Stimulated activated CD4-positive, alpha-beta T cell treated with anti-CD3 and anti-CD28 coated beads, Interleukin-4, amount 100 ng/mL, for 1 hour (primary cell): ENCODE measurements at places on chromosomes 3 and 15.
A peak's percentile ranks its signal among the peaks of the same experiment; 100 is the strongest.

GRCh38 chr15:76328106-76328696 lies 8.4 kb upstream of the ISL2 start:
- DNase-seq, result no peak

DNA sequence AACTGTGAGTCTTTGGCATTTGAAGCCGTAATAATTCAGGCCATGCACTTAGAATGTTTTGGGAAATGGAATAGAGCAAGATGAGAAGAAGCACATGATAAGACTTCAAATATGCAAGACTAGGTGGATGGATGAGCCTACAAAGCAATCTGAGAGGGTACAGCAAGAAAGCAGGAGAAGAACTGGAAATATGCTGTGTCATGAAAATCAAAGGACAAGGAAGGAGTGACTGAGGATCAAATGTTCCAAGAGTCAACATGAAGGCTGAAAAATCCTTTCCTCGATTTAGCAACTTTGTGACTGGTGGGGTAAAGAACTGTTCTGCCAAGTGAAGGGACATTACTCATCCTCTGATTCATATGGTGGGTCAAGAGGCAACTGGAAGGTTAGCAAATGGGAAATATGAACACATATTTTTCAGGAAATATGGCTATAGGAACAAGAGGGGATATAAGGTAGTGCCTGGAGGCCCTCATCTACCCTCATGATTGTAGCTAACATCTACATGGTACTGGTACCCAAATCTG lies 803.7 kb upstream of the ARRDC4 start:
- DNase-seq, result no peak

DNA sequence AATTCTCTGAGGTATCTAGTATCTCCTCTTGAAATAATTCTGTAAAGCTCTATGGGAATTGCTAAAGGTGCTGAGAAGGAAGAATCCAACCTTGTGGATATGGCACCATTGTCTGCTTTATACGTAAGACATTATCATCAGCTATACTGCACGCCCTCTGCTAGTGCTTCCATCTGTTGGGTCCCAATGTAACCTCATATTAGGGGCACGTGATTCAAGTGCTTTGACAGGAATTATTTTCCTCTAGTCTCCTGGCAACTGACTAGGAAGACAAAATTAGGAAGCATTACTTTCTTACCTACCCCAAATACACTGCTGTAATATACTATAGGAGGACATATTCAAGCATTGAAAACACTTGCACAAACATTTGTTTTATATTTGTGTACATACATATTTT lies 24.0 kb downstream of the COPS2 start:
- DNase-seq, result no peak

DNA sequence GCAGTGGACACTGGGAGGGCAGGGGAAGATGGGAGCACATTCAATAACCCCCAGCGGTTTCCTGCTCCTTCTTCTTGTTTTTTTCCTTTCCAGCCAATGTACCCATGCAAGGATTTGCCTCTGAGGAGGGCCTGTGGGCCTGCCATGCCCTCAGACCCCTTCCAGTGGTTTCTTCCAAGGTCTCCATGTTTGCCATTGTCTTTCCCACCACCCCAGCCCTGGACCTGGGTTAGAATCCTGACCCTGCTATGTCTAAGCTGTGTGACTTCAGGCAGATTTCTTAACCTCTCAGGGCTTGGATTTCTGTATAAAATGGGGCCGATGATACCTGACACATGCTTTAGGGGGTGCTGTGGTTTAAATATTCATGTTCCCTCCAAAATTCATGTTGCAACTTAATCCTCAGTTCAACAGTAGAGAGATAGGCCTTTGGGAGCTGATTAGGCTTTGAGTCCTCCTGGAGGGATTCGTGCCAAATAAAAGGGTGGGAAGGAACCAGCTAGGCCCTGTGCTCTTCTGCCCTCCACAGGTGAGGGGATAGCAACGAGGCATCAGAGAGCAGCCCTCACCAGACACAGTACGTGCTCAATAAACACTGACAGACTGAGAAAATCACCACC lies 46.3 kb upstream of the FLNB start:
- no peak for DNase-seq

DNA sequence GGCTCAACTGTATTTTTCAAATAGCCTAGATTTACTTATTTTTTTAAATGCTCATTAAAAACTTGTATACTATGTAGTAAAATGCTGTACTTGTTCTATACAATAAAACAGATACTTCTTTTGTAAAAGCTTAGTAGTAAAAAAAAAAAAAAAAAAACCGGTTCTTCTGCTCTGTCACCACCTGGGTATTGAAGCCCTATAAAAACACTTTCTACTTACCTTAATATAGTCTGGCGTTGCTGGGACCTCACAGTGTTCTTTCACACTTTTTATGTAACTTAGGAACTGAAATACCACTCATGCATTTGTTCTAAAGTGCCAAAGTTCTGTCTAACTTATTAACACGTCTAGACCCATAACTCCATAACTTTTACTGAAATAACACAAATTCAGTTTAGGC lies 61.4 kb downstream of the TASOR start:
- no peak for DNase-seq

GRCh38 chr3:12393894-12394293 lies 90.4 kb upstream of the TSEN2 start:
- DNase-seq, result no peak

DNA sequence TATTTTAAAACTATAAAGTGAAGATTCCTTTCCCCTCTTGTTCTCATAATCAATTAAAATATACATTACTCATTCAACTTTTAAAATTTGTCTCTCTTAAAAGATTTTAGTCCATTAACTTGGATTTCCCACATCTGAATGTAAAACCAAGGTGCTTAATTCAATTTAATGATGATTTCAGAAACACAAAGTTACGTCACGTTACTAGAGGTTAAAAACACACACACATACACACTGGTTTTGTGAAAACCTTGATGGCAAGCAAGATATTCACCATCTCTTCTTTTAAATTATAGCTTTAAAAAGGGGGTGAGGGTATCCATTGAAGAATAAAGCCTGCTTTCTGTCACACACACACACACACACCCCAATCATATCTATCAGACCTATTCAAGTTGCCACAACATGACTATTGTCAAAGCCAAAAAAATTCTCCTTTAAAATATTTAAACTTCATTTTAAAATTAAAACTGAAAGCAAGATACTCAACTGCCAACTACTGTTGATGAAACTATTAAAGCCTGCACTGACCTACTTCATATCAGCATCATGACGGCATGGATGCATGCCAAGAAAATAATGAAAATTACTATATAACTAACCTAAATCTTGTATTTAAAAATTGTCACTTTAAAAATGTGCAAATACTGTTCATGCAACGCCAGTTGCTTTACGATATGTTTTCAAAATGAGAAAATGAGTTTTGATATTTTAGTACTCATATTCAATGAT lies 2.1 kb downstream of the RFX7 start:
- DNase-seq, result no peak

GRCh38 chr3:152113413-152113812 lies 155.3 kb upstream of the MBNL1 start:
- no peak for DNase-seq

DNA sequence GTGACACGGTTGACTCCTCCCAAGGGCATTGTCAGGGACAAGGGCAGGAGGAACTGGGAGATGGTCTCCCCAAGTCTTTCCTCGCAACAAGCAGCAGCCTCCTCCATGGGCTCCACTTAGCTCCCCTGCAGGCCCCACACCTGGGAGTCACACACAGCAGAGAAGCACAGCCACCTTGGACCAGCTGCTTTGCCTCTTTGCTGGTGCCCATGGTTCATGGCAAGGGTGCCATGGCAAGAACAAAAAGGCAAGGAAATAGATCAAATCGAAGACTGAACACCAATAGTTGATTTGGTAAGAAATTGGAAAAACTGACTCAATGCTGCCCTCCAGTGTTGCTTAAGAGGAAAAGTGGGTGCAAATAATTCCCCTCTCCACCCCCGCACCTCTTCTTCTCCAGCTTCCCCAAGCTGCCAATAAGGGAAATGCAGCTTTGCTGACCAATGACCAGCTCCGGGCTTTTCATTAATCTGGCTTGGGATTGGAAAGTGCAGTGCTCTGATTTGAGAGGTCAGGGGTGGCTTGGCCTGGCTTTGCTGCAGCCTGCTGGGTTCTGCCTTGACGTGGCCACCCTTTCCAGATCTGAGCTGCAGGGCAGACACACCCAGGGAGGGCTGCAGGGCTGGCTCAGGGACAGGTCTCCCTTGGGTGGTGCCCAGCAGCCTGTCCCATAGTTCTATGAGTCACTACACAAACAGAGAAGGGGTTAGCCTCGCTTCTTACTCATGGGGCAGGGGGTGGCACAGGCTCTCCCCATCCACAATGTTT lies 162.0 kb downstream of the KLF13 start:
- no peak for DNase-seq

GRCh38 chr3:64686446-64686908 lies 1.3 kb downstream of the ADAMTS9 start:
- no peak for DNase-seq

DNA sequence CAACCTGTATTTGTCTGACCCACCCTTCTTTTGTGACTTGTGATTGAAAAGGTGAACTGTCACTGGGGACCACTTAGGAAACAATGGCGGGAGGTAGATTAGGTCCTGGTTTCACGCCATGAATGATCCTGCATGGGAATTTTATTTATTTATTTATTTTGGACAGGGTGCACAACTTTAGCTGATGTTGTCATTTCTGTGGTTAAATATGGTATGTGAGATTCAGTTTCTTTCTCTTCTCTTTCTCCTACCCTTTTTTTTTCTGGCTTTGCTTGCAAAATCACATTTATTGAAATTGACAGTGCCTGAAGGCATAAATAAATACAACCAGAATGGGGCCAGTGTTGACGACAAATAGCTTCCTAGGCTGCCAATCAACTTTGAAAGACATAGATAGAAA lies 18.0 kb upstream of the HTR3E start:
- no peak for DNase-seq

GRCh38 chr15:38068626-38069391 lies 134.4 kb downstream of the TMCO5A start:
- no peak for DNase-seq

GRCh38 chr15:68888419-68888818 lies 41.9 kb upstream of the SPESP1 start:
- DNase-seq, result peak; percentile 22

DNA sequence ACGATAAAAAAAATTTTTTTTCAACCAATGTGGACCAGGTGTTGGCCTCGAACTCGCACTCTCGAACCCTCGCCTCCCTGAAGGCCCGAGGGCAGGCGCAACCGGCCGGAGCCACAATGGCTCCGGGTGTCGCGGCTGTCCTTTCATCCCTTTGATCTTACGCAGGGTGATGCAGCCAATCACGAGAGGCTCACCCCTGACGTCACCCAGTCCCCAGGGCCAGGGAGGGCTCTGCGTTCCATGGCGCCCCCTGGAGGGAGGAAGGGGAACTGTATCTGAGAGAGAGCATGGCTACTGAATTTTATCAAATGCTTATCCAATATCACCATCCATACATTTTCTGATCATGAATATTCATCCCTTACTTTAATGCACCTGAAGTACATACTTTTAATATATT lies 15.4 kb upstream of the GMNC start:
- DNase-seq, result peak; percentile 4

- DNase-seq, result no peak
Measured at GRCh38 chr3:127374086-127375010, 86.5 kb upstream of the PRR20G start.

DNA sequence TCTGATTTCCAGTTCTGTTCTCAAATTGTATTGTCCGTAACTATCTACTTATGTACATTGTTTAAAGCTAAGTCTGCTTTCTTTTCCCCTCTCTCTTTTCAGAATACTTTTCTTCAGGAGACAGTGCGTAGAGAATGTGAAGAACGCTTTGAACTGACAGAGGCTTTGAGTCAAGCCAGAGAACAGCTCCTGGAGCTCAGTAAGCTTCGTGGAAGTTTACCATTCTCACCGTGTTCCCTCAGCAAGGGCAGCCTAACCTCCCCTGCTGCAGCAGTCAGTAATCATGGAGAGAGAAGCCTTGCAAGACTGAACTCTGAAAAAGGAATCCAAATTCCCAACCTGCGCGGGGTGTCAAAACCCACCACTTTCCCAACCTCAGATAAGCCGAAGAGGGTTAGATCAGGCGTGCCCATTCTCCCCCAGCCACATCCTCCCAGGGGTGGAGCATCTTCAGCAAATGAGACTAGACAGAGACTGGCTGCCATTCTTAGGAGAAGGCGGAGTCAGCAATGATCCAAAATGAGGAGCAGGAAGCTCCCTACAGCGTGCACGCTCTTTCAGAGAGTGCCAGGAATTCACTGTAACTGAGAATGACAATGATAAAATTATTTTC lies 114.6 kb downstream of the CCNL1 start:
- DNase-seq, result no peak

DNA sequence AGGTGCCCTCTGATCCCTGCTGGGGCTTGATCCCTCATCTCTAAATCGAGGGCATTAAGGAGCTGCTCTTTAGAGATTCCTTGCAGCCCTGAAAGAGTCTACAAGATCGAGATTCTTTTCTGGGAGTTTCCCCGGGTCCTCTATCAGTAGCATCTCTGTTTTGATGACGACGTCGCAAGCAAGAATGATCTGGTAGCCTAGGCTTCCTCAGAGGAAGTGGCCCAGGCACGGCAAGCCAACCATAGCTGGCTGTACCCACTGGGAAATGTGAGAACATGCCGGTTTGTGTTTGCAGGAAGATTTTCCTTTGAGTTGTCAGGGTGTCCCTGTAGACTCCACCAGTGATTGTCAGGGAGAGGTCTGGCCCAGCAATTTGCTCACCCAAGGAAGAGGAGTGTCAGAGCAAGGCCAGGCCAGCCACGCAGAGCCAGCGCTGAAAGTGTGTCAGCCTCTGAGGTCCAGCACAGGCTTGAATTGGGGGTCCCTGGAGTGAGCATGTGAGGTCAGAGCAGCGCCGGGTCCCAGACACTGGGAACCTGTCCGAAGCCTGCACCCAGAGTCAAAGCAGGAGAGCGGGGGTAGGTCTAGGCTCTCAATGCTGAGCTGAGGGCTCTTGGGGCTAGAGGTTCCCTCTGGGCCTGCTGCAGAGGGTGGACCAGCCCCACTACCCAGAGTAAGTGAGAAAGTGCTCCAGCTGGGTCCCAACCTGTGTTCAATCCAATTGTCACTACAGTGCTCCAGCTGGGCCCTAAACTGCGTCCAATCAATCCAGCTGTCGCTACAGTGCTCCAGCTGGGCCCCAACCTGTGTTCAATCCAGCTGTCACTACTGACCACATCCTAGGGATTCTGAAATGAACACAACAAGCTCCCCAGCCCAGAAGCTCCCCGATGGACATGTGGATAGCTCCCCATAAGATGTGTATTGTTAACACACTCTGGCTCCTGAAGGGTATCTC lies 95.7 kb downstream of the CHDH start:
- DNase-seq, result no peak

DNA sequence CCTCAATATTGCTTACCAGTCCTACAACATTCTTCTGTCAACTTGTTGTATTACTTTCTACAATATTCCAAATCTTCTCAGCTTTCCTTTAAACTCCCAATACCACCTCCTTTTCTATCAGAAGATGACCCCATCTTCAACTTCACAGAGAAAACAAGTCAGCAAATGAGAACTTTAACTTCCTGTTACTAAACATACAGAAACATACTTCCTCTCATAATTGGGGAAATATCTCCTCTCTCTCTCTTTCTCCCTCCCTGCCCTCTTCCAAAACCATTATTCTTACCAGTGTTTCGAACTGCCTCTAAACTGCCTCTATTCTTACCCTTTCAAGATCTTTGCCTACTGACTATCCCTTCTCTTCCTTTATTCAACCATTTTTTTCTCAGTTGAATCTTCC lies 1.8 kb upstream of the SNAP23 start:
- no peak for DNase-seq
